Kidney (tissue), 22 donors: ENCODE measurements at places on chromosomes 16 and 17.

DNA sequence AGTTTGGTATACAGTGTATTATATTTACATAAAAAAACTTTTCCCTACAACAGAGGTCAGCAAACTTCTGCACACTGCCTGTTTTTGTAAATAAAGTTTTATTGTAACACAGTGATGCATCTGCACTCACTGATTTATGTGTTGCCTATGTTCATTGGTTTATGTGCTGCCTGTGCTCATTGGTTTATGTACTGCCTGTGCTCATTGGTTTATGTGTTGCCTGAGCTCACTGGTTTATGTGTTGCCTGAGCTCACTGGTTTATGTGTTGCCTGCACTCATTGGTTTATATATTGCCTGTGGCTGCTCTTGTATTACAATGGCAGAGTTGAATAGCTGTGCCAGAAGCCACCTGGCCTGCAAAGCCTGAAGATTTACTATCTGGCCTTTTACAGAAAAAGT, 81.6 kb downstream of the MYH11 start:
- DNase-seq: no peak

DNA sequence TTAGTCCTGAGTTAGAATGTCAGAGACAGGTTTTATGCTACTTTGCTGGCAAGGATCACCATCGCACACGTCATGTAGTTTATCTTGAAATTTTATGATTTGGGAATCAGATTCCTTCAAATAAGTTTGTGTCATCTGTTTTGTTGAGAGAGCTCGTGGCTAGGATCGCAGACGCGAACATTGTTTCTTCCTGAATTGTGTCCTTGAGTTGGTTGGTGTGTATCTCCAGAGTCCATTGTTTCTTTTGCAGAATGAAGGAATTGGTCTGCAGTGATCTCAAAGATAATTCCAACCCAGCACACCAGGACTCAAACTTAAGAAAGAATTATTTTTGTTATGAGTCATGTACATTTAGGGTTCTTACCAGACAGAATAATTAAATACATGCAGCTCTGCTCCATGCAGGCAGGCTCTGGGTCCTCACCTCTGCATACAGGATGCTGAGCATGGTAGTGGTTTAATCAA, 51.6 kb downstream of the PRKCA start:
- DNase-seq: no peak

DNA sequence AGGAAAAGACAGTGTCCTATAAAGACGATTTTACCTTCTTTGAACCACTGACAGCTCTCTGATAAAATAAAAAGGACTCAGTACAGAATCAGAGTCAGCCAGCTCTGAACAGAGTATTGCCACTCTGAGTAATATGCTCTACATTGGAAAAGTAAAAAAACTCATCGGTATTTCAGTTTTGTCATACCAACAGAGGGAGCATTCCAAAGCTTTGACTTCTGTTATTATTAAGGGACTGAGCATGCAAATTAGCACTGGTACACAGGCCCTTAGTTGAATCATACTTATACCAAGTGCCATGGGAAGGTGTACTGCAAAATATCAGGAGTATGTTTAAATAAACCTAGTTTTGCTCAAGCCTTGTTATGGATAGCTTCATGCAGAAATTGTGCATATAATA, 509.0 kb upstream of the KIF2B start:
- no peak for DNase-seq

DNA sequence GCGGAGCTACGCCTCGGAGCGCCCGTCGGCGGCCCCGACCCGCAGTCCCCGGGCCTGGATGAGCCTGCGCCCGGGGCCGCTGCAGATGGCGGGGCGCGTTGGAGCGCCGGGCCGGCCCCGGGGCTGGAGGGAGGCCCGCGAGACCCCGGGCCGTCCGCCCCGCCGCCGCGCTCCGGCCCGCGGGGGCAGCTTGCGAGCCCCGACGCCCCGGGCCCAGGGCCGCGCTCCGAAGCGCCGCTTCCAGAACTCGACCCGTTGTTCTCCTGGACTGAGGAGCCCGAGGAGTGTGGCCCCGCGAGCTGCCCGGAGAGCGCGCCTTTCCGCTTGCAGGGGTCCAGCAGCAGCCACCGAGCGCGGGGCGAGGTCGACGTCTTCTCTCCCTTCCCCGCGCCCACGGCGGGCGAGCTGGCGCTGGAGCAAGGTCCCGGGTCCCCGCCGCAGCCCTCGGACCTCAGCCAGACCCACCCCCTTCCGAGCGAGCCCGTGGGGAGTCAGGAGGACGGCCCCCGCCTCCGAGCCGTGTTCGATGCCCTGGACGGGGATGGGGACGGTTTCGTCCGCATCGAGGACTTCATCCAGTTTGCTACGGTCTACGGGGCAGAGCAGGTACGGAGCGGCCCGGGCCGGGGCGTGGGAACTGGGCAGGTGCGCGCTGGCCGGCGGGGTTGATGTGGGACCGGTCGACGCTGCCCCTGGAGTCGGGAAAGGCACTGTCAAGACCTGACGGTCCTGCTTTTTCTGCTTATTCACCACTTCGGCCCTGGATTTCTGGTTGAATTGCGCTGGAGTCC, 861 bp downstream of the RAB11FIP3 start:
- peak; percentile 45 for DNase-seq

- DNase-seq: no peak
Observed at GRCh38 chr17:65173976-65174683, 37.0 kb downstream of the RGS9 start.

DNA sequence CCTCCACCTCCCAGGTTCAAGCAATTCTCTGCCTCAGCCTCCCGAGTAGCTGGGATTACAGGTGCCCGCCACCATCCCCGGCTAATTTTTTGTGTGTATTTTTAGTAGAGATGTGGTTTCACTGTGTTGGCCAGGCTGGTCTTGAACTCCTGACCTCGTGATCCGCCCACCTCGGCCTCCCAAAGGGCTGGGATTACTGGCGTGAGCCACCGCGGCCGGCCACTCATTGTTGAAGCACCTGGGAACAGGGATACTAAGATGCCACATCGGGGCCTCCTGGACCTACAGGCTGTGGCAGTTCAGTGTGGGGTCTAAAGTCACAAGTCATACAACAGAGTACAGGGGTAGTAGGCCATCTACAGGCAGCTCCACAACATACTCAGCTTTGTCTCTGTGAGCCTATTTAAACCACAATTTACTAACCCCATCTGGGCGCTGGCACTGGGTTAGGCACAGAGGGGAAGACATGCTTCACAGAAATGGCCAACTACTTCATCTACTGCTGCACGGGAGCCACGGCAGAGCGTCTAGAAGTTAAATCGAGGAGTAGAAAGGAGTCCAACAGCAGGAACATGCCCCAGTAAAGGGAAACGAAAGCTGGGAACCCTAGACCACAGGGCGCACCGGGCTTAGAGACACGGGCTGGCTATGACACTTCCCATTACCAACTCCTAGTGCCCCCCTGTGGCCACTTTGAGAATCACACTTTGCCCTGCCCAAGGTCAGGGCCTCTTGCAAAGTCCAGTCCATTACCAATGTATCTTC, 4.3 kb downstream of the VAMP2 start:
- peak; percentile 94 for DNase-seq

GRCh38 chr17:61927208-61928100, at the start of gene INTS2:
Gene INTS2, minus strand, starts transcription at chr17:61927982. Its CDS starts 1,338 bp downstream, at chr17:61926644.
- peak; percentile 97 for DNase-seq
